ENCODE measurements at places on chromosomes 12 and 14. TPM values are rescaled to one million over a fixed set of nuclear protein-coding genes. Genes with fewer than 3 reads are reported as not detected.

- no peak for DNase-seq
These were observed 284.5 kb upstream of the E2F7 start for GRCh38 chr12:77349689-77350370.

- no peak for DNase-seq
These were observed 8.8 kb upstream of the SMARCC2 start for GRCh38 chr12:56197921-56198635.

- no peak for DNase-seq
These were observed 15.7 kb downstream of the OR10P1 start for GRCh38 chr12:55652352-55652751.

GRCh38 chr12:41205070-41205709 lies 17.1 kb downstream of the PDZRN4 start:
- no peak for DNase-seq

GRCh38 chr12:9030776-9031175 lies 41.4 kb downstream of the KLRG1 start:
- DNase-seq: no peak

DNA sequence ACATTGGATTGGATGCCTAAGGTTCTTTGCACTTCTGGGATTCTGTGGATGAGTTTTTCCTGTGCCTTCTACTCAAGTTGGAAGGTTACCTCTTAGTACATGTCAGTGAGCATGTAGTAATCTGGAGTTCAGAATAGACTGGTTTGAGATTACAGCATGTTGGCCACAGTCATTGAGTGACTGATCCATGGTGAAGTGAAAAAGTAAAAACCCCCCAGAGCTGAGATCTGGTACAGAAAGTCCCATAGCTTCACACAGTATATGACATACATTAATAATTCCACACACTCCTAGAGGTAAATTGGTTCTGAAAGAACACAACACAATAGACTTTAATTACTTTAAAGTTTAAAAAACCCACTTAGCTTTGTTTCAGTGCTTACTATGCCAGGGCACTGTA lies 11.9 kb upstream of the CCND2 start:
- no peak for DNase-seq

DNA sequence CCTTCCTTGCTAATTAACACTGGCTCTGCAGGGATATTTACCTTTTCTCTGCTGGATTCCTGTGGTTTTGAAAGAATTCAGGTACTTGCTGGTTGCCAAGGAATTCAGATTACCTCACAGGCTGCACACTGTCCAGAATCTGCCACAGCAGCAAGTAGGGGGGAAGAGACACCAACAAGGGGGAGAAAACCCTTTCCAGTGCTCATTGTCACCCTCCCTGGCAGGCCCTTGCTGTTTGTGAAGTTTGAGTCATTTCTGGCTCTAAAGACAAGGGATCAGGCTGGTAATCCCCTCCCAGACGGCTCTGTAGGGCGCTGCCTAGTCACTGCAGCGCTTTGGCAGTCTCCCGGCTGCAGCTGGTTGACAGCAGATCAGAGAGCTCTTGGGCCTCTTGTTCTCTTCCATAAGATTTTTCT lies 50.8 kb downstream of the TTLL5 start:
- DNase-seq: peak; percentile 65

GRCh38 chr14:97177635-97178034 lies 380.5 kb downstream of the VRK1 start:
- no peak for DNase-seq

GRCh38 chr14:37594971-37595808 lies at the start of the genes FOXA1 and TTC6:
TSS of gene FOXA1 (minus strand) at chr14:37595249. CDS start at chr14:37594972, 277 bp downstream.
TSS of gene TTC6 (plus strand) at chr14:37595629. CDS start at chr14:37622065, 26,436 bp downstream.
- no peak for DNase-seq

DNA sequence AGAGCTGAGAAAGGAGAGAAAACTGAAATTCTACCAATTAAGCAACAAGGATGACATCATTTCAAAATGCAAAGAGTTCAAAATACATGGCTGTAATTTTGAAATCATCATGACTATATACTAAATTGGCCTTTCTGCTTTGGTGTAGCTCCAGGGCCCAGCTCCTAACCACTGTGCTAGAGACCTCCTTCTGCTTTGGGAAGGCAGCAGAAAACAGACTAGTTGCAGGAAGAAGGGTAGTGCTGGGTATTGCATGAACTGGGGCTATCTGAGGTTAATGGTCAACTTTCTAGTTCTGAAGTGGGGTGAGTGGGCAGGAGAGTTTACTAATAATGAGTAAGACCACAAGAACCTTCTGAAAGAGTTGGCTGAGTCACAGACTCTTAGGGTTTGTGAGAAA lies 66.2 kb downstream of the PTGER2 start:
- no peak for DNase-seq

GRCh38 chr12:115691123-115691522 lies 586.4 kb downstream of the MED13L start:
- DNase-seq: no peak

GRCh38 chr14:44741431-44741830 lies 220.3 kb downstream of the KLHL28 start:
- DNase-seq: no peak

GRCh38 chr14:79961197-79961596 lies 250.1 kb downstream of the DIO2 start:
- DNase-seq: no peak

DNA sequence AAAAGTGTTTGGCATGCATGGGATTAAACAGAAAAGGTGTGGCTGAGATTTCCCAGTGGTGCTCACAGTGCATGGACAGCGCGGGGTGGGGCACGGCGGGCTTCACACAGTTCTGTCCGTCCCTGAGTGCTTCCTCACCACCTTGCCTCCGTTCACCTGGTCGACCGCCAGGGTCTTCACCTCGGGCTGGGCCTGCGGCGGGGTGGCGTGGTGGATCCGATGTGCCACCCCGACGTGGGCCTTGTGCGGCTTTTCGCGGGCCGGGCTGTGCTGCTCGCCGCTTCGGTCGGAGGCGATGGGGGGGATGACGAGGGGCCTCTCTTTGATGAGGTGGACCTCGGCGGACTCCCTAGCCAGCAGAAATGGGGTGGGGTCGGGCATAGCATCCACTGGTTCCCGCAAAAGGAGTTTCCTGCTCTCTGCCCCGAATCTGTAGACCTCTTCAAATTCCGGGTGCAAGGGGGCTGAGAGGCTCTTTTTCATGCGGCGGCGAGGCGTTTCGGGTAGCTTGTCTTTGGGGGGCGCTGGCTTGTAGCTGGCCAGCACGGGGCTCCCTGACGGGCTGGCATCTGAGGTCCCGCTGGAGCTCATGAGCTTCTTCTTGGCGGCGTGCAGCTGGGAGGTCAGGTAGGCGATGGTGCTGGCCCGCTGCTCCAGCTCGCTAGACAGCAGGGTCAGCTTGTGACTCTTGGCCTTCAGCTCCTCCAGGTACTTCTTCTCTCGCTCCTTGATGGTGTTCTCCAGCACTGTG lies 35.5 kb downstream of the CCDC92 start:
- no peak for DNase-seq

DNA sequence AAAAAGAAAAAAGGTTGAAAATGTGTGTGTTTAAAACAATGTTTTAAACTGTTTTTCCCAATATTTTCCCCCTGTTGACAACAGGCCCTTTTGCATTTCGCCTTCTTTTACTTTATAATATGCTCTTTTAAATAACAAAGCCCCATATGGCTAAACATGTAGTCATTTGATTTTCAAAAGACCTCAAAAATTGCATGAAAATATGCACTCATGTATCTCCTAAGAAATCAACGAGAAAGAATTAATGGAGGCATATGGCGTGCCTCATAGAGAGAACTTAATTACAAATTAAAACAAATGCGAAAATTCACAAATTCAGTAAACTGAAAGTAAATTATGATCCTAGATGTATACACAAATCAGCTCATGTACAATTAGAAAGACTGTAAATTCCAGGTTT lies 202.6 kb upstream of the FOXN3 start:
- no peak for DNase-seq

- no peak for DNase-seq
These were observed 356.9 kb downstream of the MED13L start for GRCh38 chr12:115920395-115921183.

RPL10L gene
- not detected for total RNA-seq

MYF5 gene
- 5.4 TPM for total RNA-seq

EMP1 gene
- 71.6 TPM for total RNA-seq

ATG14 gene
- 24.7 TPM for total RNA-seq

FAM161B gene
- 7.9 TPM for total RNA-seq

CCDC177 gene
- total RNA-seq: 0.05 TPM

MYO1H gene
- not detected for total RNA-seq

ERP27 gene
- 27.3 TPM for total RNA-seq

LRRC10 gene
- total RNA-seq: not detected

NAV3 gene
- total RNA-seq: 97.2 TPM

DEPDC4 gene
- 3.4 TPM for total RNA-seq

NEUROD4 gene
- total RNA-seq: 0.11 TPM

SMIM10L1 gene
- 10.8 TPM for total RNA-seq

CDCA4 gene
- total RNA-seq: 20.4 TPM

RERGL gene
- 2.0 TPM for total RNA-seq

Data from urinary bladder (tissue), 4 donors.